ENCODE measurements at places on chromosomes 5 and 9. TPM values are rescaled to one million over a fixed set of nuclear protein-coding genes. Genes with fewer than 3 reads are reported as not detected.

The PLCXD3 gene
- 71.4 TPM for total RNA-seq

The SMIM32 gene
- not detected for total RNA-seq

The C9orf50 gene
- 0.12 TPM for total RNA-seq

The ARL14EPL gene
- not detected for total RNA-seq

The NDUFAF2 gene
- total RNA-seq = 45.3 TPM

The CDX1 gene
- not detected for total RNA-seq
